ENCODE measurements at places on chromosomes 5 and 9.

- DNase-seq = no peak
Observed at GRCh38 chr5:501831-502184, 22.4 kb downstream of the SLC9A3 start.

GRCh38 chr5:151150471-151151262, 6.9 kb downstream of the ANXA6 start:
- no peak for DNase-seq

GRCh38 chr5:140236891-140237598, 62.1 kb downstream of the CYSTM1 start:
- DNase-seq = no peak

- no peak for DNase-seq
Observed at GRCh38 chr9:90893706-90894105, 92.1 kb downstream of the SYK start.
